ENCODE measurements at places on chromosomes 1 and 21.
A peak's percentile ranks its signal among the peaks of the same experiment; 100 is the strongest.

DNA sequence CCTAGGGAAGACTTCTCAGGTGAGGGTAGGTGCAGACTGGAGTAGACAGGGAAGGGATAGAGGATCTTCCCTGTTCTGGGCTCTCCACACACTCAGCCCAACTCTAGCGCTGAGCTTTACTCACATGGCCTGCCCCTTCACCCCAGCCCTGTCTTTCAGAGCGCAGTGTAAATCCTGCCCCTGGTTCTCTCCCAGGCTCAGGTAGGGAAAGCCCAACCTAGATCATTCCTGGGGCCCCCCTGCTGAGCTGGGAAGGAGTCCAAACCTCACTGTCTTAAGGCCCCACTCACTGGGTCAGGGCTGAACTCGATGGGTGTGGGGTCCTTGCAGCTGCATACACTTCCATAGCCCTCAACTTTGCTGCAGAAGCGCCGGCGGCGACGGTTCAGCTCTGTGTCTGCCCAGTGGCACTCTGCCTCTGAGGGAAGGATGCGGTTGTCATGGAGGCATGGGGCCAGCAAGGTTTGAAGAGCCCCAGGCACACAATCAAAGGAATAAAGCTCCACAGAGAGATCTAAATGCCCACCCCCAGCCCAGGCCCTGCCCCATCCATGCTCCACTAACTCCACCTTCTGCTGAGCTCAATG is 4.2 kb downstream of the POMGNT1 start:
- DNase-seq, result no peak

DNA sequence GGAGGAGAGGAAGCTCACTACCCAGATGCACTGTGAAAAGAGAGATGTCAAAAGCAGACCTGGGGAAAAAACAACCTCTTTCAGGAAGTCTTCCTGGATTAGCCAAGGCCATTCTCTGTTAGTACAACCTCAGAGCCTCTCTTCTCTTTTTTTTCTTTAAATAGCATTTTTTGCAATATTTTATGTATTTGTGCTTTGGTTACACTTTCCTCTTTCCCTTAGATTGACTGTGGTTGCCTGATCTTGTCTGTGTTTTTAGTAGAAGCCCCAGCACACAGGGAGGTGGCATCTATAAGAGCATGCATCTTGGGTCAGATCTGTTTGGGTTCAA is 18.8 kb downstream of the SLC26A9 start:
- no peak for DNase-seq

DNA sequence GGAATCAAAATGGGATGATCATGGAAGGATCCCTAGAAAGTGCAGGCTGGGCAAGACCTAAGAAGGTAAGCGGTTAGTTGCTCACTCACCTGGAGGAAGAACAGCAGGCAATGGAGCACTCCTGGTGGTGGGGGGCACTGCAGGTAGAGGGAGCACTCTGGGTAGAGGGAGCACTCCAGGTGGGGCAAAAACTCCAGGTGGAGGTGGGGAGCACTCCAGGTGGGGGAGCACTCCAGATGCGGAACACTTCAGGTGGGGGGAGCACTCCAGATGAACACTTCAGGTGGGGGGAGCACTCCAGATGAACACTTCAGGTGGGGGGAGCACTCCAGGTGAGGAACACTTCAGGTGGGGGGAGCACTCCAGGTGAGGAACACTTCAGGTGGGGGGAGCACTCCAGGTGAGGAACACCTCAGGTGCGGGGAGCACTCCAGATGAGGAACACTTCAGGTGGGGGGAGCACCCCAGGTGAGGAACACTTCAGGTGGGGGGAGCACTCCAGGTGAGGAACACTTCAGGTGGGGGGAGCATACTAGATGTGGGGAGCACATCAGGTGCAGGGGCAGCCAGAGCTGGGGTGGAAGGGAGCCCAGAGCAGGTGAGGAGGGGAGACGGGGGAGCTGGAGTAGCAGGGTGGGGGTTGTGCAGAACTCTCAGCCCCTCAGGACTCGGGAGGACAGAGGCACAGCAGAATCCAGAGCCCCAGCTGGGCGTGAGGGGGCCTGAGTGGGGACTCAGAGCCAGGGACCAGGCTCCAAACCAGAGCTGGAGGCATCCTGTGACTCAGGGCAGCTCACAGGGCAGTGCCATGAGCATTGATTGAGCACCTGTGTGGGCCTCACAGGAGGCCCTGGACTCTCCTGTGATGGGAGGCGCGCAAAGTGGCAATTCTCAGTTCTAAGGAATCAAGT is 37.7 kb upstream of the COL6A1 start:
- no peak for DNase-seq

- DNase-seq, result no peak
These were observed 52.9 kb upstream of the CNTN2 start for GRCh38 chr1:204990059-204990664.

DNA sequence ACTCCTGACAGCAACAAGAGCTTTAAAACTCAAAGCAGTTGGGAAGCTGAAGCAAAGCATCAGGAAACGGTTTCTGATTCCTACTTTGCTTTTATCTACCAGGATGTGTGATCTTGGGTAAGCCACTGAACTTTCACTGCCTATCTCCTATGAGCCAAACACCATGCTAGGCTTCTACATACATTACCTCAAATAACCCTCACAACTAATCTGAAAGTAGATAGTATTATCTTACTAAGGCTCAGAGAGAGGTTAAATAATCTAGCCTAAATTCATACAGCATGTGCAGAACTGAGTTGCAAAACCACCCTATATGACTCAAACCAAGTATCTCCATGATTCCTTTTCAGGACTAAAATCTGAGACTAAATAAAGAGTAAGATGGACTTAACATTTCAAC is 83.8 kb downstream of the EVI5 start:
- DNase-seq, result no peak

DNA sequence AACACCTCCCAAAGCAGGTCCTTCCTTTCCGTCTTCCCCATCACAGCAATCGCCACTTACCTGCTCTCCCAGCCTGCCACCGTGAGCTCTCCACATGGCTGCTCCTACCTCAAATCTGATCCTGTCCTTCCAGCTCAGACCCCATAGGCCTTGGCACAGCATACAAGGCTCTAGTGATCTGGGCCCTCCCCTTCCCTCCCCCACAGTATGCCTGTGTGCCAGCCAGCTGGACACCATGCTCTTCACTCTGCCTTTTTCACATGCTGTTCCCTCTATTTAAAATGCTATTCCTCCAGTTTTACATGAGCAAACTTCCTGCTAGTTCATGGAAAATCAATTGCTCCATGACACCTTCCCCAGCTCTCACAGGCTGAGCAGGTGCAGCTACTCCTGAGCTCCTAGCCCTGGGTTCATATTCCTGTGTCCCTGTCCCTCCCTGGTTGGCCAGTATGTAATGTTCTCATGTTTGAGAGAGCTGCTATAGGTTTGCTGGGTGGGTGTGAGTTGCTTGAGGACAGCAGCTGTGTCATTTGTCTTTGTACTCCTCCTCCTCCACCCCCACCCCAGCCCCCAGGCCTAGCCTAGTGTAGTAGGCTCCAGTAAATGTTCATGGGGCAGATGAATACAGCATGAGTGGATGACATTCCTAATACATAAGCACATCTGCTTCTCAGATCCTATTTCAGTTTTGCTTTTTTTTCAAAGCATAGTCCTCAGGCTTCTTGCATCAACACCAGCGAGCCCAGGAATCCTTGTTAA is 6.3 kb upstream of the TNNT2 start:
- peak; percentile 27 for DNase-seq

DNA sequence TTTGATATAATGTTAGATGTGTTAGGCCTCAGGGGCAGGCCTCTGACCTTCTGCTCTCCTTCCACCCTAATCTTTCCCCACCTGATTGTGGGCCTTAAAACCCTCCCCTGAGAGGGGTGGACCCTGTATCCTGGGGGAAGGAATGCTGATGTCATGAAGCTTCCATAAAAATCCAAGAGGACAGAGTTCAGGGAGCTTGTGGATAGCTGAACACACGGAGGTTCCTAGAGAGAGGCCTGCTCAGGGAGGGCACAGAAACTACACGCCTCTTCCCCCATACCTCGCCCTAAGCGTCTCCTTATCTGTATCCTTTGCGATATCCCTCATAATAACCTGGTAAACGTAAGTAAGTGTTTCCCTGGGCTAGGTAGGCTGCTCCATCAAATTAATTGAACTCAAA is 4.3 kb downstream of the MFN2 start:
- DNase-seq, result no peak

GRCh38 chr1:65068202-65069010 is 79.6 kb upstream of the AK4 start:
- DNase-seq, result no peak

DNA sequence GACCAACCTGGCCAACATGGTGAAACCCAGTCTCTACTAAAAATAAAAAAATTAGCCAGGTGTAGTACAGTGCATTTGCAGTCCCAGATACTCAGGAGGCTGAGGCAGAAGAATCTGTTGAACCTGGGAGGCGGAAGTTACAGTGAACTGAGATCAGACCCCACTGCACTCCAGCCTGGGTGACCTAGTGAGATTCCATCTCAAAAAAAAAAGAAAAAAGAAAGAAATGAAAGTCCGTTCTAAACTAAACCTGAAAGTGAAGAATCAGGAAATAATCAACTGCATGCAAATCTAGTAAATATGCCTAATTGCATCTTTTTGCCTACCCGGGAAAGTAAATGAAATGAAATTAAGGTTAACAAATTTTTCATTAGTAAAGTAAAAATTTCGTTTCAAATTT is 99.6 kb downstream of the ZZZ3 start:
- DNase-seq, result no peak

DNA sequence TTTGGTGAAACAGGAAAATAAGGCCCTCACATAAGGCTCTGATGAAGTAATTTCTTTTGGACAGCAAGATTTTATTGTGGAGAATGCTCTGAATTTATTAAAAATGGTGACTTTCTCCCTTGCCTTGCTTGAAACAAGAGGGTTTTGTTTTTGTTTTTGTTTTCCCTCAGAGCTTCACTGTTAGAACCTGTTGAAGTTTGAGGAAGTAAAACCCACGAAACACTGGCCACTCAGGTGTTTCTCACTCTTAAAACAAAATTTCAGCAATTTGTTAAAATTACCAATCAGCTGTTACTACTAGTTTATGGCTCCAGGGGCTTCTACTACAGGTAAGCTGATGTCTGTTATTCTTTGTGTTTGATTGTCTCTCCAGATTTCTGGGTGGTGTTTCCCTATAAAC is 112.6 kb upstream of the B3GALT2 start:
- no peak for DNase-seq

GRCh38 chr1:228804640-228805413 is 69.5 kb downstream of the RHOU start:
- DNase-seq, result peak; percentile 53

DNA sequence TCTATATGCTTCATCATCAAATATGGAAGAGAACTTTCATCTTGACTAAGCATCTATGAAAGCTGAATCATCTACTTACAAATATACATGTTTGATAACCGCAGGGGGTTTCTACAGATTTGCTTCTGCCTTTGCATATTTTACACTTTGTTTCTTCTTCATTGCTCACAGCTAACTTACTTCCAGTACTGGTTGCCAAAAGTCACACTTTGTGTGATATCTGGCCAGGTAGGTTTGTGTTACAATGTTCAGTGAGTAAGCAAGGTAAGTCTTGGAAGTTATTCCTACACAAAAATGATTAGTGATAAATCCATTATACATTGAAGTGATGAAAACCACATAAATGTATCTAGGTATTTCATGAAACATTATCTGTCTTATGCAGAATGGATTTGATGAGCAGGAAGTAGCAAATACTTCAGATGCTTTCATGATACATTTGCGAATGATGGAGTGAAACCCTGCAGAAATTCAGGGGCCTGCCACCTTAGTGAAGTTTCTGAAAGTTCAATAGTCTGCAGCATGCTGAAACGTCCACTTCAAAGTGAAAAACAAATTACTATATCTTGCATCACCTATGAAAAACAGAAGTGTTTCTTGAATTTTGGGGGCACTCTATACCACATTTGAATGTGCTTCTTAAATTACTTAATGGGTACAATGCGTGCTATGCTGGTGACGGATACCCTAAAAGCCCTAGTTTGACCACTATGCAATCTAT is 187.3 kb downstream of the ATP6V1G3 start:
- DNase-seq, result no peak

DNA sequence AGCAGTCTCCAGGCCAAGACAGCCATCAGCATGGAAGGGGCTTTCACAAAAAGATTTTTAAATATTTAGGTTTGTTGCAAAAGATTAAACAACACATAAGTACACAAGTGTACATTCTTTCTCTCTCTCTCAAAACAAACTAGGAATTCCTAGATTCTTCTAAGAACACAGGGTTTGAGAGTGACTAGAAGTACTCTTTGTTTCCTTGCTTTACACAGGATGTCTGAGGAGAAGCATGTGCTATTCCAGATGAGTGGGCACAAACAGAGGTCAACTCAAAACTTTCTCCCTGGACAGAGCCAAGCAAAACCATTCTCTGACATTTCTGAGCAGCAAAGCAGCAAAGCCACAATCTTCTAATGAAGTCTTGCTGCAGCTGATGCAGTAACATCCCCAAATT is 210.6 kb upstream of the HOOK1 start:
- DNase-seq, result no peak

GRCh38 chr1:160646711-160647328 is at the start of gene SLAMF1:
Gene SLAMF1 (minus strand): TSS chr1:160647044. CDS start chr1:160646945, 99 bp downstream.
- DNase-seq, result no peak

GRCh38 chr21:36703626-36704280 is 4.8 kb downstream of the SIM2 start:
- DNase-seq, result no peak

GRCh38 chr1:155961937-155962336 is 16.4 kb downstream of the ARHGEF2 start:
- no peak for DNase-seq

- DNase-seq, result no peak
These were observed 775 bp upstream of the AIM2 start for GRCh38 chr1:159077120-159077961.

DNA sequence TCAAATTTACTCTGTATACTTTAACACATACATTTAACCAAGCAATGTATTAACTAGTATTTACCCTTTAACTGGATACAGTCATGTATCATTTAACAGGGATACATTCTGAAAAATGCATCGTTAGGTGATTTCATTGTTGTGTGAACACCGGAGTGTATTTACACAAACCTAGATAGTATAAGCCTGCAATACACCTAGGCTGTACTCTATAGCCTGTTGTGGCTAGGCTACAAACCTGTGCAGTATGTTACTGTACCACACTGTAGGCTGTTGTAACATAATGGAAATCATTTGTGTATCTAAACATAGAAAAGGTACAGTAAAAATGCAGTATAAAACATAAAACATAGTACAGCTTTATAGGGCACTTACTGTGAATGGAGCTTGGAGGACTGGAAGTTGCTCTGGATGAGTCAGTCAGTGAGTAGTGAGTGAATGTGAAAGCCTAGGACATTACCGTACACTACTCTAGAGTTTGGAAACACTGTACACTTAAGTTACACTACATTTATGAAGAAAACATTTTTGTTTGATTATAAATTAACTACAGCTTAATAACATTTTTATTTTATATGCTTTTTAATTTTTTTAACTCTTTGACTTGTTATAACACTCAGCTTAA is 21.3 kb downstream of the RGS4 start:
- no peak for DNase-seq

- DNase-seq, result no peak
These were observed 9.4 kb upstream of the LMNA start for GRCh38 chr1:156104861-156105832.

DNA sequence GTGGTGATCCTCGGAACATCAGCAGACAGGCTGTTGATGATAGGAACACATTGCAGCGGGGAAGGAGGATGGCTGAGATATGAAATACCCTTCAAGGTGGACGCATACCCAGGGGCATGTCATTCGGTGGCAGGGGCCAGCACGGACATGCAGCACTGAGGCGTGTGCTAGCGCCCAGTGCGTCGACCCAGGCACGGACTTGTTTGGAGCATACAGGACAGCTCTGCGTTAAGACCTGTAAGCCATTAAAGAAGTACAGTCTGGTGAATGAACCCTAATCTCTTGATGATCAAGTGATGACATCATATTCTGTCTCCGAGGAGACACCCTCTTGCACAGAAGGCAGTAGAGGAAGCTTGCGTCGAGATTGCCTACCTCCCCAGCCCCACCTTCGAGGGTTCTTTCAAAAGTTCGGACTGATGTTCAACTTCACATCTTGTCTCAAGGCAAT is 63.6 kb upstream of the KIF26B start:
- no peak for DNase-seq

Data from NCI-H1092 treated with DMSO at 0.1 percent for 48 hours (cell line).